ENCODE measurements at places on chromosomes 6 and 20.

GRCh38 chr6:70375166-70375565 is 38.1 kb upstream of the FAM135A start:
- H3K4me3 ChIP-seq: no peak overlapping the region
- H3K27me3 ChIP-seq: no peaks in the 10 kb centered on the region

GRCh38 chr6:25263657-25264056 is 15.5 kb upstream of the CARMIL1 start:
- no peak overlapping the region for H3K27ac ChIP-seq
- no peak for DNase-seq
- H3K27me3 ChIP-seq: no peaks in the 10 kb centered on the region
- H3K36me3 ChIP-seq: no peaks in the 10 kb centered on the region
- H3K4me3 ChIP-seq: no peak overlapping the region

GRCh38 chr6:120608826-120609225 is 725.5 kb downstream of the TBC1D32 start:
- no peaks in the 10 kb centered on the region for H3K36me3 ChIP-seq
- peaks cover 19% of the 10 kb centered on the region for H3K4me1 ChIP-seq
- DNase-seq: no peak
- no peak overlapping the region for H3K4me3 ChIP-seq
- H3K27ac ChIP-seq: no peak overlapping the region
- H3K27me3 ChIP-seq: no peaks in the 10 kb centered on the region

- H3K4me1 ChIP-seq: peaks cover 5% of the 10 kb centered on the region
- H3K27me3 ChIP-seq: no peaks in the 10 kb centered on the region
- H3K27ac ChIP-seq: no peak overlapping the region
Observed at GRCh38 chr6:149435919-149436586, 36.0 kb downstream of the SUMO4 start.

DNA sequence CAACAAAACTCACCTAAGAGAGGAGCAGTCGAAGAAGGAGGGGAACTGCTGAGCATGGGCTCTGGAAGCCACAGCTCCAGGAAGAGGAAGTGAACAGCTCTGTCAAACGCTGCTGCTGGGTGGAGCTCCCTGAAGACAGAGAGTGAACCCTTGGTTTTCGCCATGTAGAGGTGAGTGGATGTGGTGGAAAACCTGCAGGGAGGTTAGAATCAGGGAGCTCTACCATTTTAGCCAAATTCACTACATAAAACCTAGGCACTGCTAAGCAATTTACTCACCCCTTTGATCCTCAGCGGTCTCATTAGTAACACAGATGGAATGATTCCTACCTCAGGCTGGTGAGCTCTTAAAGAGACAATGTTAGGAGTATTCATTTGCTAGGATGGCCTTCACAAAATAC is 19.4 kb upstream of the TFAP2A start:
- H3K27ac ChIP-seq: no peak overlapping the region
- no peak overlapping the region for H3K4me3 ChIP-seq
- no peak for DNase-seq
- no peaks in the 10 kb centered on the region for H3K36me3 ChIP-seq
- peaks cover 30% of the 10 kb centered on the region for H3K4me1 ChIP-seq
- H3K27me3 ChIP-seq: peaks cover 22% of the 10 kb centered on the region

GRCh38 chr6:7073082-7073820 is 34.5 kb upstream of the RREB1 start:
- no peak for DNase-seq
- H3K27me3 ChIP-seq: no peaks in the 10 kb centered on the region
- no peaks in the 10 kb centered on the region for H3K36me3 ChIP-seq
- H3K4me3 ChIP-seq: no peak overlapping the region

DNA sequence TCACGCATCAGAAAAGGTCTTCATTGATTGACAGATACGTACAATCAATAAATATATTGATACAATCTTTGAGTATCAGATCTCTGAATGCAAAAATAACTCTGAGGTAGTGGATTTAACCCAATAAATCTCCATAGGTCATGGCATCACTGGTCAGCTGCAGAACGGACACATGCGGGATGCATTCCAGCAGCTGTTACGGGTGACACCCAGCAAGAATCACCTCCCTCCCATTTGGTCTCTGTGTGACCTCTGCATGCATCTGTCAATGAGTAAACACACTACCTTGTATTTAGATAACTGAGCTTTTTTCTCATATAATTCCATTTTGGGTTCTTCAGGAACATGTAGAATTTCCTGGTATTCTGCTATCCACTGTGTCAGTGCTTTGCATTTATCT is 285.4 kb downstream of the SYNE1 start:
- no peaks in the 10 kb centered on the region for H3K27me3 ChIP-seq
- no peaks in the 10 kb centered on the region for H3K36me3 ChIP-seq
- no peak overlapping the region for H3K4me3 ChIP-seq
- no peaks in the 10 kb centered on the region for H3K4me1 ChIP-seq

DNA sequence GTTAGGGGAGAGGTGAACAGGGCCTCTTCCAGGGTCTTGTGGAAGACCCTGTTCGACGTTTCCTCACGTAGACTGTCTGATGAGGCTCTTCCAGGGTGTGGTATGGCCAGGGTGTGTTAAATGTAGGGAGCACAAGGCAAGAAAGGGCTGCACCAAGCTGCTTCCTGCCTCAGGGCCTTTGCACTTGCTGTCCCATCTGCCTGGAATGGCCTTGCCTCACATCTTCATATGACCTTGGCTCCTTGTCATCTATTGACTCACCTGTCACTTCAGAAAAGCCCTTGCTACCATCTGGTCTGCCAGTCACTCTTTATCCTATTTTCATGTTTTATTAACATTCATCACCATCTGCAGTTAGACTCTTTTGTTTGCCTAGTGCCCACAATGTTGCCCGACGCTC is 31.0 kb downstream of the E2F3 start:
- no peaks in the 10 kb centered on the region for H3K27me3 ChIP-seq
- no peak overlapping the region for H3K4me3 ChIP-seq
- peaks cover 15% of the 10 kb centered on the region for H3K4me1 ChIP-seq
- H3K27ac ChIP-seq: no peak overlapping the region
- peaks cover 44% of the 10 kb centered on the region for H3K36me3 ChIP-seq

- no peaks in the 10 kb centered on the region for H3K36me3 ChIP-seq
- DNase-seq: no peak
- H3K27me3 ChIP-seq: no peaks in the 10 kb centered on the region
- peaks cover 5% of the 10 kb centered on the region for H3K4me1 ChIP-seq
- H3K27ac ChIP-seq: no peak overlapping the region
- no peak overlapping the region for H3K4me3 ChIP-seq
Observed at GRCh38 chr6:23690453-23691049, 435.5 kb upstream of the NRSN1 start.

- no peaks in the 10 kb centered on the region for H3K36me3 ChIP-seq
- H3K27ac ChIP-seq: peak overlapping the region; percentile 48
- peak; percentile 84 for DNase-seq
Observed at GRCh38 chr20:40990542-40991120, 38.0 kb upstream of the TOP1 start.

Data from WTC11 (cell line).